ENCODE measurements at places on chromosomes 5 and 9. TPM values are rescaled to one million over a fixed set of nuclear protein-coding genes. Genes with fewer than 3 reads are reported as not detected.

Gene DMRT3
- total RNA-seq, result not detected

Gene HTR1A
- total RNA-seq, result not detected

Gene WDR38
- total RNA-seq, result not detected

Gene TEK
- total RNA-seq, result not detected

Measured in CD4-positive, CD25-positive, alpha-beta regulatory T cell (primary cell).